ENCODE measurements at places on chromosomes 12 and 14.

GRCh38 chr14:90487031-90487430 is 90.2 kb downstream of the CALM1 start:
- DNase-seq, result no peak

- no peak for DNase-seq
Measured at GRCh38 chr14:32618991-32619390, 289.9 kb downstream of the AKAP6 start.

GRCh38 chr12:57739387-57739786 is 845 bp upstream of the AGAP2 start:
- no peak for DNase-seq

GRCh38 chr14:75752907-75753594 is 92.0 kb downstream of the TTLL5 start:
- no peak for DNase-seq

- no peak for DNase-seq
Measured at GRCh38 chr12:74725154-74725553, 187.5 kb downstream of the ATXN7L3B start.

DNA sequence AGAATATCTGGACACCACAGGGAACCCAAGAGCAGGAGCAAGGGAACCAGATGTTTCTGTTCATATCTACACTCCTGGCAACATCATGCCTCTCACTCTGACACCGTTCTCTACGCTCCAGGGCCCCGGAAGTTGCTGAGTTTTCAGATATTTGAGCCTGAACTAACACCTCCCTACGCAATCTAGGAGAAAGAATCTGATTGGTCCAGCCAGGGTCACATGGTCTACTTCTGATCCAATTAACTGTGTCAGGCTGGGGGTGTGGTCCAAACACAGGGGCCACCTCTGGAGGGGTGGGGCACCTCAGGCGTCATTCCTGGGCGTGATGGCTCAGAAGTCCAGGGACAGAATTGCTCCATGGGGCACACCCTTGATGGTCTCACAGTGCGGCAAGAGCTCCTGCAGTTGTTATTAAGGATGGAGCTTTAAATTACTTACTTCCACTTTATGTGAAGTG is 165.5 kb downstream of the PTPN11 start:
- DNase-seq, result no peak

GRCh38 chr12:105756961-105757360 is 381.8 kb downstream of the NUAK1 start:
- no peak for DNase-seq

Data from activated CD4-positive, alpha-beta T cell treated with anti-CD3 and anti-CD28 coated beads, Interleukin-2, amount 50 U/mL, for 48 hours (primary cell).